ENCODE measurements at places on chromosomes 5 and 9.

DNA sequence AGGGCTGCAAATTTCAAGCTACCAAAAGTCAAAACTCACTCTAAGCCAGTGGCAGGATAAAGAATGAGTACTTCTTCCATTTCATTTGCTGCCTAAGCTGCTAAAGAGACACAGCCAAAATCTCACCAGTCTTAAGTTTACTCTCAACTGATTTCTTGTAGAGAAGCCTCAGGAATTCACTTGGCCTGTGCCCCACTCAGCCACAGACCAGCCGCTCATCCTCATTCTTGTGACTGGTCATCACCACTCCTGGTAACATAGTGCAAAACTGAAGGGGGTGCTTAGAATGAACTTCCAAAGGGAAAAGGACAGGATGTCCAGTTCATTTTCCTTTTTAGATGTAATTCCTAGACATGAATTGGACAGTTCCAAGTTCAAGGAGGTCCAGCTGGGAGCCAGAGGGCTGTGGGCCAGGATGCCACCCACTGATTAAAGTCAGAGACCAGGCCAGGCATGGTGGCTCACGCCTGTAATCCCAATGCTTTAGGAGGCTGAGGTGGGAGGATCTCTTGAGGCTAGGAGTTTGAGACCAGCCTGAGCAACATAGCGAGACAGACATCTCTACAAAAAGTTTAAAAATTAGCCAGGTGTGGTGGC is 72.7 kb upstream of the RANBP3L start:
- no peak for DNase-seq

DNA sequence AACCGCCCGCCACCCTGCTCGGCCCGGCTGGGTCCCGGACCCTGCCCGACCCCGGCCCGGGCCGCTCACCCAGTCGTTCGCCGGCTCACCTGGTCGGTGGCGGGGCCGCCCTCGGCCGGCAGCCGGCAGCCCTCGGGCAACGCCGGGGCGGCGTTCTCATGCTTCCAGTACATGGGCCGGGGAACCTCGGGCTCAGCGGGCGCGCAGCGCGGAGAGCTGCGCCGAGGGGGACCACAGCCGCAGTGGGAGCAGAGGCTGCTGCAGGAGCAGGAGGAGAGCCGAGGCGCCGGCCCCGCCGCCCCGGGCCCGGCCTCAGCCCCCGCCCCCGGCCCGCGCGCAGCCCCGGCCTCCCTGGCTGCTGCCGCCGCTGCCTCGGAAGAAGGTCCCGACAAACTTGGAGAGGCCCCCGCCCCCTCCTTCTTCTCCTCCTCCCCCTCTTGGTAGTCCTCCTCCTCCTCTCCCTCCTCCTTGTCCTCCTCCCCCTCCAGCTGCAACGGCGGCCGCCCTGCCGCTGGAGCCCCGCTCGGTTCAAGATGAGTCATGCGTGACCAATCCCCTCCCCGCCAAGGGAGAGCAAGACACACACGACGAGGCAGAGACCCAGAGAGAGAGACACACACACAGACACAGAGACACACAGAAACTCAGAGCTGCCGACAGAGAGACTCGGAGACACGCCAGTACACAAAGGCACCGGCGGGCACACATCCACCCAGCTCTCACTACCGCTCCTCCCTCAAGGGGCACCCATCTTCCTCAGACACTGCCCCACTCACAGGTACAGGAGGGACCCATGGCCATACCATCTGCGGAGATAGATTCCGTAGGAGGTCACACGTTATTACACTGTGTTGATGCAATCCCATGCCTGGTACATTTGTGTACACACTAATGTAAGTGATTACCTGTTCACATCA is at the start of gene LHX6:
Gene LHX6 (minus strand): TSS at position 390 of the 917 bp plus-strand sequence. CDS start 217 bp downstream, at position 173.
- no peak for DNase-seq

GRCh38 chr9:123389070-123389469 is 33.1 kb downstream of the CRB2 start:
- DNase-seq: no peak

DNA sequence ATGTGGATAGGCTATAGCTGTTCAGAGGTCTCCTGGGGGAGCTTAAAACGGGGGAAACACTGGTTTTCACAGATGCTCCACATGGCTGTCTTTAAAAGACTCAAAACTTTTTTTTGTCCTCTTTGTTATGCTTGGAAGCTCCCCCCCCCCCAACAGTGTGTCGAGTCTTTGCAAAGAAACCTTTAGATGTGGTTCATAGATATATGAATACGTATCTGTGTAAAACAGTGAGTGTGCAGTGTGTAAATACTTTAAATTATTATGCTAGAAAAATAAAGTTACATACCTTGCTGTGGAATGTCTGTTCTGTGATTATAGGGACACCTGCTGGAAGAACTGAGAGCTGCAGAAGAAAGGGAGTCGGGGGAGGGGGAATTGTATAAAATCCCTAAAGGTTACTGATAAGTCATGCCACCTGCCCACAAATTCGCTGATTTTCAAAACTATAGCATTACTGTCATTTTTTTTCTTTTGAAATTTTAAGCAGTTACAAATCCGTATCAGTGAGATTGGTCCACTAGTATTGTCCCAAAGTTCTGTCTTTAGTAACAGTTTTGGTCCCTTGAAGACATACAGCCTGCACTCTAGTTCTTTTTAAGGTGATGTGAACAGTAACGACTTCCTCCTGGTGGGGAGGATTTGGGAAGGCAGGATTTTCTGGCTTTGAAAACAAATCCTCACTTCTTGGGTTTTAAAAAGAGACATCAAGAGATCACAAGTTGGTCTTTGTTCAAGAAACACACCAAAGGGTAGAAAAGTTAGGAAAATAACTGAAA is 22.9 kb downstream of the RGMB start:
- DNase-seq: no peak

DNA sequence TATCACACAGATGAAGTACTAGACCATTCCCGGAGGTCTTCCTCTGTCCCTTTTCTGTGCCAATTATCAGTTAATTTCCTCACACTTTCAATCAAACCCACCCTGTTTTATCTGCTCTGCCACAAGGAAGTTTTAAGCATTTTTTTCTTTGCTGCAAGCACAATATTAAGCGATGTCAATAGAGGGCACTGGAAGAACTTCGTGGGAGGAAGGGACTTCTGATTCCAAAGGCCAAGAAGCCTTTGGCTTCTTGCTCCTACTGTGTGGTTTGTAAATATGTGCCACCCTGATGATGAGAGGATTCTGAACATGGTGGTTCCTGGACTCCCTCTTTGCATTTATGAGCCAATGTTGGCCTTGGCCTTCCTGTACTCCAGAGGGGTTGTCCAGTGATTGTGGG is 1712.5 kb upstream of the C9orf72 start:
- DNase-seq: no peak

- no peak for DNase-seq
Measured at GRCh38 chr9:92186631-92187030, 71.4 kb upstream of the SPTLC1 start.

DNA sequence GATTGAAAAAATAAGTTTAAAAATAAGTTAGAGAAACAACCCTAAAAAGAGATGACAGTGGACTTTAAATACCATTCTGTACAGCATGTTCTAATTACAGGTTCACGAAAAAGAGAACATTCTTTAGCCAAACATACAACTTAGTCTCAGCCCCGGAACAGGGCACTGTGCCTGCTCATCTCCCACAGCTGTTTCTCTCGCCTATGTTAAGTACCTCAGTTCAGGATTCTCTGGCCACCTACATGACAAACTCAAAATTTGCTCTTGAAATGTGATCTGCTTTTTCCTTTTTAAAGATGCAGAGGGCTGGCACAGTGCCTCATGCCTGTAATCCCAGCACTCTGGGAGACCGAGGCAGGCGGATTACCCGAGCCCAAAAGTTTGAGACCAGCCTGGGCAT is 52.3 kb downstream of the MYO10 start:
- DNase-seq: no peak

- DNase-seq: no peak
Measured at GRCh38 chr5:57174890-57175510, 1.1 kb downstream of the GPBP1 start.

DNA sequence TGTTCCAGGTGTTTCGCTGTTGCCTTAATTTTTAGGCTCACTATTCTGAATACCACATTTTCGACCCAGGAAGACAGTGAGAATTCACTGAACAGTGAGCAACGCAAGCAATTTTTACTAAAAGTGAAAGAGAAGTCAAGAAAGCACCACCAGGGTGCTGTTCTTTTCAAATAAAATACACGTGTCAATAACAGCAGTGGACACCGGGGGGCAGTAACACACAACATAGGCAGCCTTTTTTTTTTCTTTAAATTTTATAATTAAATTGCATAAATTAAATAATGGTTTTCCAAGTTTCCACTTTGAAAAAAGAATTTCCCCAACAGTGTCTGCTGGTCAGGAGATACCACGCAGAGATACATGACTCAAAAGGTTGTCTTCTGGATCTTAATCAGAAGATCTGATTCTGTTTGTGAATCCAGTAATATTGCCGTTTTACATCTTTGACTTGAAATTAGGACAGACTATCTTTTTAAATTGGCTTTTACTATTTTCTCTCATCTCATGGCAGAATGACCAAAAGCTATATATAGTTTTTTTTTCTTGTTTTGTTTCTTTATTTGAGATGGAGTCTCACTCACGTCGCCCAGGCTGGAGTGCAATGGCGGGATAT is 47.1 kb upstream of the SH3GL2 start:
- no peak for DNase-seq

DNA sequence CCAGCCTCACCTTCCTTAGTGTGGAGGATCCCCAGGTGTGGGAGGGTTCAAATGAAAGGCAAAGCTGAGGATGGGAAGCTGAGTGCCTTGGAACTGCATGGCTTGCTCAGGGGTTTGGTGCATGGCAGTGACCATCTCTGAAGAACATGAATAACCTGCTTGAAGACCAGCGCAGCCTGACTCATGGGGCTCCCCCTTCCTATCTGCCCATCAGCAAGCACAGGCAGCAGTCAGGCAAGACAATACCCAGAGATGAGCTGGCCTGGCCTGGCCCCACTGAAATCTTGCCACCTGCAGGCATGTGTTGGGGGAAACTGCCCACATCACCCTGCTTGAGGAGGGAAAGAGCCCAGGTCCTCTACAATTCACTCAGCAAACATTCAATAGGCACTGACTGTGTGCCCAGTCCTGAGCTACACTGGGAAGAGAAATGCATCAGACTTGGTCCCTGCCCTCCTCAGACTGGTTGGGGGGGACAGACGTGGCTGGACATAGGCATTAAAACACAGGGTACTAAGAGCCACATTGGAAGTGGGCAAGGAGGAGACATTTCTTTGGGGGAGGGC is 105.0 kb upstream of the ALDH1B1 start:
- DNase-seq: no peak

DNA sequence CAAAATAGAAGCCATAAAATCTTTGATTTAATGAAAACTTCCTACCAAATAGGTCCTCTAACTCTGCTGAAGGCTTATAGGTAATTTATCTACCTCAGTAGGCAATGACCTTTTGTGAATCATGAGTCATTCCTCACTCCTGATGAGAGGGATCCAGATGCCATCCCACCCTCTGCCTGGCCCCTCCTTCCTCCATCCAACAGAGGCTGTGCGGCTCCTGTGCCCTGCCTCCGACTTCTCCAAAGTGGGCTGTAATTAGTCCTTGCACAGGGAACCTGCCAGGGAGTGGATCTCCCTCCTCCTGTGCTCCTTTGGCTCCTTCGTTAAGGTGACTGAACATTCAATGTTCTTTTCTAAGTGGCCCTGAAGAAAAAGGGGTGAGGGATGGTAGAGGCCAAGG is 213.9 kb upstream of the TBCA start:
- no peak for DNase-seq

- no peak for DNase-seq
Measured at GRCh38 chr5:109486200-109486804, 76.5 kb upstream of the PJA2 start.
